ENCODE measurements at places on chromosomes 12 and 14.

DNA sequence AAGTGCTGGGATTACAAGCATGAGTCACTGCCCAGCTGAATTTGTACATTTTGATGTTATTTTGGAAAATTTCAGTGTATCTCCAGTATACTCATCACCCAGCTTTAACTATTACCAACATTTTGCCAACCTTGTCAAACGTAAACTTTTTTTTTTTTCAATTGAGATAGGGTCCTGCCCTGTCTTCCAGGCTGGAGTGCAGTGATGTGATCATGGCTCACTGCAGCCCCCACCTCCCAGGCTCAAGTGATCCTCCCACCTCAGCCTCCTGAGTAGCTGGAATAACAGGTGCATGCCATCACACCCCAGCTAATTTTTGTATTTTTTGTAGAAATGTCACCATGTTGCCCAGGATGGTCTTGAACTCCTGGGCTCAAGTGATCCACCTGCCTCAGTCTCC is 29.2 kb downstream of the MDM2 start:
- no peak for ATAC-seq

- ATAC-seq: no peak
Measured at GRCh38 chr12:100544165-100544564, 29.3 kb upstream of the GAS2L3 start.

- no peak for ATAC-seq
Measured at GRCh38 chr12:114691763-114692185, 7.8 kb upstream of the TBX3 start.

DNA sequence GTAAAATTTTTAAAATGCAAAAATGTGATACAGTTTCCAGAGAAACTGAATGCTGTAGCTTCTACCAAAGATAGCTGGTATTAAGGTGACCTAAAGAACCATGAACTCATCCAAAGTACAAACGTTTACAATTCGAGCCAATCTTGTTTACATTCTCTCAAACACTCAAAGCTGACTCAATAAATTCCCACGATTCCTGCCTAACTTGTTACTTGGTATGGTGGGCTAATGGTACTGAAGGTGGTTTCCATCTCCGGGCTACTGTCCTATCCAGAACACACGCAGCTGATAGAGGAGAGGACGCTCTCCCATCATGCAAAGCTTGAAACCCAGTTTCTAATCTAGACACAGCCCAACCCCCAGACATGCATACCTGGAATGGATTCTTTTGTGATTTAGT is 31.5 kb downstream of the RAD9B start:
- no peak for ATAC-seq

GRCh38 chr14:26187996-26188620 is 409.7 kb downstream of the NOVA1 start:
- no peak for ATAC-seq

- peak; percentile 52 for ATAC-seq
Measured at GRCh38 chr12:19847294-19848059, 408.2 kb downstream of the AEBP2 start.

GRCh38 chr12:92995258-92995903 is 66.3 kb upstream of the EEA1 start:
- ATAC-seq: no peak

DNA sequence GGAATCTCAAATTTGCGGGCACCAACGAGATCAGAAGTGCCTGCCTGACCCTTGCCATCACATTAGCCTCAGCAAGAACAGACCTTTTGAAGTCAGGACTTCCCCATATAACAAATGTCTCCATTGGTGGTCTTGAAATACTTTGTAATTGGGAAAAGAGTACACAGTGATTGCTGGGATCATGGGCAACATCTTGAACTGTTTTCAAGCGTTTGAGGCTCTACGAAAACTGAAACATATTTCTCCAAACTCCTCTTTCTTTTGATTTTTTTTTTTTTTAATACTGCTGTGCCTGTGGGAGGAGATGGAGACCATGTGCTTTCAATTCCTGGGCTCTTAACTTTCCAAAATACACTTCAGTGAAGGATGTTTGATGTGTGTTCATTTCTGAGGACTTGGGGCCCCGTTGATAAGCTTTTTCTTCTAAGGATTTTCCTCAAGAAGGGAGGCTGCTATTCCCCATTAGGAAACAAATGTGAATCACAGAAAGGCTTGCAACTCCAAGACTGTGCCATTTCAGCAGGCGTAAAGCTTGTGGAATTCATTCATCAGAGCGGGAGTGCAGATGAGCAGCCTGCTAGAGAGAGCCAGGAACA is 94.5 kb downstream of the TMEM132C start:
- no peak for ATAC-seq

- ATAC-seq: no peak
Measured at GRCh38 chr12:89192429-89192828, 159.9 kb downstream of the DUSP6 start.

DNA sequence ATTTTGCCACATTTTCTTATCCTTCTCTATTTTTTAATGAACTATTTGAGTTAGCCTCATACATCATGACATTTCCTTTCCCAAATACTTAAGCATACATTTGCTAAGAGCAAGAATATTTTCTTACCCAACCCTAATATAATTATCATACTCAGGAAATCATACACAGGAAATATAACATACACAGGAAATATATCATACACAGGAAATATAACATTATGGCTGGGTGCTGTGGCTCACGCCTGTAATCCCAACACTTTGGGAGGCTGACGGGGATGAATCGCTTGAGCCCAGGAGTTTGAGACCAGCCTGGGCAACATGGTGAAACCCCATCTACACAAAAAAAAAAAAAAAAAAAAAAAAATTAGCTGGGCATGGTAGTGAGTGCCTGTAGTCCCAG is 4.9 kb downstream of the NCKAP1L start:
- ATAC-seq: no peak

GRCh38 chr12:47190271-47190750 is 110.6 kb upstream of the AMIGO2 start:
- no peak for ATAC-seq

DNA sequence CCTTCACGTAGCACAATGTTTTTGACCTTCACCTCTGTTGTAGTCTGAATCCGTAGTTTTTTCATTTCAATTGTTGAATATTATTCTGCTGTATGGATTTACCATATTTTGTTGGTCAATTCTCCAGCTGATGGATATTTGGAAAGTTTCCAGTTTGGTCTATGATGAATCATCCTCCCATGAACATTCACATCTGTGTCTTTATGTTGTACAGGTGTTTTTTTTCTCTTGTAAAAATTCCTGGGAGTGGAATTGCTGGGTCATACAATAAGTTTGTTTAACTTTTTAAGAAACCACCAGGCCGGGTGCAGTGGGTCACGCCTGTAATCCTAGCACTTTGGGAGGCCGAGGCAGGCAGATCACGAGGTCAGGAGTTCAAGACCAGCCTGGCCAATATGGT is 36.7 kb upstream of the GNG2 start:
- ATAC-seq: no peak

GRCh38 chr12:2215709-2216560 is 163.1 kb downstream of the CACNA1C start:
- peak; percentile 31 for ATAC-seq

- ATAC-seq: no peak
Measured at GRCh38 chr12:116640281-116640680, 81.1 kb downstream of the MAP1LC3B2 start.

GRCh38 chr12:121248622-121249021 is 38.7 kb downstream of the P2RX4 start:
- no peak for ATAC-seq

DNA sequence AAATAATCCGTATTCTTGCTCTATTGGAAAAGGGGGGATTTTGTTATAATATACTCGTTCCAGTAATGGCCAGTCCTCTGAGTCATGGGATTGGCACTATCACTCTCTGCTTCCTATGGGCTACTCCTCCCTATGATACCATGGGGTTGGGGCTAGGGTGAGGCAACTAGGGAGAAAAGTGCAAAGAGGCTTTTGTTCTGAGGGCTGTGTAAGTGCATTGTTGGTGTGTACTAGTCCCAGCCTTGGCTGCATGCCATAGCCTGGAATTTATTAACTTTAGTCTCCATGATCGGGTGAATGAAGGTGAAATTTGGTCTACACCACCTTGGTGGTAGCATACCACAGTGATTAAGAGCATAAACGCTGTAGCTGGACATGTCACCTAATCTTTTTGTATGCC is 247.6 kb downstream of the RPAP3 start:
- ATAC-seq: no peak

DNA sequence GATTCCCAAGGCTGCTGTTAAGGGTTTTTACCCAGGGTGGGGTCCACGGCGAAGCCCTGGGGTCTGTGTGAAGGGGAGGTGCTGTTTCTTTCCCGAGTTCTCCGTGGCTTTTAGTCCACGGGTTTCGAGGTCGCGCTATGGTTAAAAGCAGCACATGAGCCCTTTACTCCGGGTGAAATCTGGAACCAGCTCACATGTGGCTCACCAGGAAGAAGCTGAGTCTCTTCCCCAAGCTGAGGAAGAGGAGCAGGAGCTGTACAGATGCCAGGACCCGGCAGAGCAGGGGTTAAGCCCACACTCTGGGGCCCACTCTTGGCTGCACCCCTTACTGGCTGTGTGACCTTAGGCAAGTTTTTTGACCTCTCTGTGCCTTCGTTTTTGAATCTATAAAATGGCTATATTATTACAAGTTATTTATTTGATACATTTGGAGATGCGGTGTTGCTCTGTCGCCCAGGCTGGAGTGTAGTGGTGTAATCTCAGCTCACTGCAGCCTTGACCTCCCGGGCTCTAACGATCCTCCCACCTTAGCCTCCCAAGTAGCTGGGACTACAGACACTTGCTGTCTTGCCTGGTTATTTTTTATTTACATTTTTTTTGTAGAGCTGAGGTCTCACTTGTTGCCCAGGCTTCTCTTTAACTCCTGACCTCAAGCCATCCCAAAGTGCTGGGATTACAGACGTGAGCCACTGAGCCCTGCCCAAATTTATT is 266.3 kb downstream of the AACS start:
- peak; percentile 56 for ATAC-seq

- no peak for ATAC-seq
Measured at GRCh38 chr12:39176356-39176755, 266.6 kb downstream of the KIF21A start.

- no peak for ATAC-seq
Measured at GRCh38 chr12:131332224-131332623, 378.5 kb downstream of the ADGRD1 start.

GRCh38 chr14:23469906-23470403 is 452 bp downstream of the NGDN start:
- peak; percentile 48 for ATAC-seq
